ENCODE measurements at places on chromosomes 3 and 15.

- DNase-seq, result peak; percentile 8
These were observed 131.4 kb downstream of the THRB start for GRCh38 chr3:24363242-24363641.

DNA sequence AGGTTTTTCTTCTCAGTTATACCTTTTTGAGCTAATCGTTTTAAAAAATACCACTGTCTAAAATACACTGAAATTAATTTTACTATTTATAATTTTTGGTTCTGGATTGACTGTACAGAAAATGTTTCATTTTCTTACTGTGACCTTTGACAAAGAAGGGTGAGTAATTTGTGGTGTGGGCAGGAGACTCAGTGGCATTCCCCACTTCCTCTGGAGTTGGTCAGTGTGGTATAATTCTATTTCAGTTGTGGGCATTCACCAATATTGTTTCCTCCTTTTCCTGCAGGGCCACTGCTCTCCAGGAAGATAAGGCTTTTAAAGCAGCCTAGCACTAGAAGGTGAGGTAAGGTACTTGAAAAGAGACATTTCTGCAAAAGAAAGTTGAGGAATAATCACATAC is 6.5 kb downstream of the DAG1 start:
- peak; percentile 90 for DNase-seq

- DNase-seq, result peak; percentile 49
These were observed 269.1 kb downstream of the RAP2B start for GRCh38 chr3:153431076-153431475.

DNA sequence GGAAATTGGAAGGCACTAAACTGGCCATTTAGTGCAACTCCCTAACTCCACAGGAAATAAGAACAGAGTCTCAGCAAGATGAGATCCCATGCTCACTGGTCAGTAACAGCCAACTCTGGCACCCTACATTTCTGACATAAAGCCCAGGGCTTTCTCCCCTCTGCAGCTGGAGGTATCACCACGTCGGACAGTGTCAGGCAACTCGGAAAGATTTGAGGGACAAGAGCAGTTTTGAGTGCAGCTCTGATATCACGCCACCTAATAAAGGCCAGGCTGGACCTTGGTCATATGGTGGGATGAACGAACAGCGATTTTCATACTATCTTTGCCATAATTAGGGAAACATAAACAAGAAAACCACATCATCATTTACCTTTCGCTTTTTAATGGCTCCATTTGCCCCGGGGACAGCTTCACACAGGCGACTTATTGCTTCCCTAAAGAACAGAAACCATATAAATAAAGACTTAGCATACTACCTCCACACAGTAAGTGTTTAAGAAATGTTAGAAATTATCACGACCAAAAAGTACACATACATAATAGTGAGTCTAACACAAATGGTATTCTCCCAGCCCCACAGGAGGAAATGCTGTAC is 12.5 kb downstream of the EID1 start:
- no peak for DNase-seq

- DNase-seq, result peak; percentile 74
These were observed 27.8 kb downstream of the KLHL6 start for GRCh38 chr3:183527428-183528379.

- DNase-seq, result no peak
These were observed 170.9 kb downstream of the UNC13C start for GRCh38 chr15:54149115-54149531.

DNA sequence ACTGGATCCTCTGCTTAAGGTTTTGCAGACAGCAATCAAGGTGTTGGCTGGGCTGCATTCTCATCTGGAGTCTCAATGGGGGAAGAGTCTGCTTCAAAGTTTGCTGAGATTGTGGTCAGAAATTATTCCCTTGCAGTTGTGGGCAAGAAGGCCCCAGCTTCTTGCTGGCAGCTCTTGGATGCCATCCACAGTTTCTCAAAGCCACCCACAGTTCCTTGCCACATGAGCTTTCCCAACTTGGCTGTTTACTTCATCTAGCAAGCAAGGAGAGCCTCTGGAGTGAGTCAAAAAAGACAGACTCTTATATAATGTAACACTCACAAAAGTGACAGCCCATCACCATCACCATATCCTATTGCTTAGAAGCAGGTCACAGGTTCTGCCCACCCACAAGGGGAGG is 62.1 kb upstream of the ABHD2 start:
- peak; percentile 23 for DNase-seq

- DNase-seq, result no peak
These were observed 25.9 kb upstream of the TNFSF10 start for GRCh38 chr3:172549144-172549543.

- peak; percentile 44 for DNase-seq
These were observed 427.5 kb downstream of the VGLL3 start for GRCh38 chr3:86563400-86563970.

GRCh38 chr15:42846647-42847046 is 73.9 kb downstream of the TTBK2 start:
- no peak for DNase-seq

DNA sequence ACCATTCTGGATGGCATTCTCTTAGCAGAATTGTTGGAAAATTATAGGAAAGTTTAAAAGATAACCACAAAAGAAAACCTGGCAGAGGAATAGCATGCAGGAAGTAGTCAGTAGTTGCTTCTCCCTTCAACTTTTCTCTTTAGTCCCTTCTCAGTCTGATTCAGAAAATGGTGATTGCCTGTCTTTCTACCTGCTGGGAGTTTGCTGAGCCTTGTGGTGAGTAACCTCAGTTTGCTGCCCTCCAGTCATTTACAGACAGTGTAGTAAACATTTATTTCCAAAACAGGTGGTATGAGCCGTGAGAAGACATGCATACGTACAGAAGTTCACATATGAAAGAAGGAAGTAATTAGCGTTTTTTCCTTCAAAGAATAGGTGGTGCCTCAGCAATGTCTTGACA is 224.7 kb upstream of the POU1F1 start:
- no peak for DNase-seq

DNA sequence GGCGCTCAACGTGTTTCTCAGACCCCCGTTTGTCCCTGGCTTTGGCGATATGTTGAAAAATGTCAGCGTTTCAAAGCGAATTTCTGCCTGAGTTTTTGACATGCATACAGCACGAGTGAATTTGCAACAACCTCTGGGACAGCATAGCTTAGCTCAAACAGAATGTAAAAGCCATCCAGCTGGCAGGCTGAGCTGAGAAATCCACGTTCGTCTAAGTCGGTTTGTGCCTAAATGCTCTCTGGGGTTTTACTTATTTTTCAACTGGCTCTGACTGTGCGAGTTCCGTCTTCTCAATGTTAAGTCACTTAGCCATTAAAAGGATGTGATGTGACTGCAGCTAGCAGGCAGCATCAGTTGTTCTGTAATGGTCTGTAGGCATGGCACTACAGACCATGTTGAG is 243.5 kb upstream of the SLCO3A1 start:
- DNase-seq, result no peak

DNA sequence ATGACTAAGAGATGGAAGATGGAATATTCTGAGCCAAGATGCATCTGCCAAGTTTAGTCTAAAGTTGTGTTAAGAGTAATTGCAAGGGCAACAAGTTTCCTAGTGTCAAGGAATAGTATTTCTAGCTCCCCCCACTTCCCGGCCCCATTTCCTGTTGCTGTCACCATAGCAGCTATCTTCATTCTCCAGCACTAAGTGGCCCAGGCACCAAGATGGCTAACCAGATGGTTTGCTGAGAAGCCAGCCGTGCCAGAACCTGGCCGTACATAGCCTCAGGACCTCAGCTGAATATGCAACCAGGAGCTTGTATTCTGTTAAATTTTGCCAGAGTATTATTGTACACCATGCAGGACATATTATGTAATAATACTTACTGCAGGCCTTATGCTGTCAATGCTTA is 108.8 kb upstream of the UMPS start:
- DNase-seq, result no peak

DNA sequence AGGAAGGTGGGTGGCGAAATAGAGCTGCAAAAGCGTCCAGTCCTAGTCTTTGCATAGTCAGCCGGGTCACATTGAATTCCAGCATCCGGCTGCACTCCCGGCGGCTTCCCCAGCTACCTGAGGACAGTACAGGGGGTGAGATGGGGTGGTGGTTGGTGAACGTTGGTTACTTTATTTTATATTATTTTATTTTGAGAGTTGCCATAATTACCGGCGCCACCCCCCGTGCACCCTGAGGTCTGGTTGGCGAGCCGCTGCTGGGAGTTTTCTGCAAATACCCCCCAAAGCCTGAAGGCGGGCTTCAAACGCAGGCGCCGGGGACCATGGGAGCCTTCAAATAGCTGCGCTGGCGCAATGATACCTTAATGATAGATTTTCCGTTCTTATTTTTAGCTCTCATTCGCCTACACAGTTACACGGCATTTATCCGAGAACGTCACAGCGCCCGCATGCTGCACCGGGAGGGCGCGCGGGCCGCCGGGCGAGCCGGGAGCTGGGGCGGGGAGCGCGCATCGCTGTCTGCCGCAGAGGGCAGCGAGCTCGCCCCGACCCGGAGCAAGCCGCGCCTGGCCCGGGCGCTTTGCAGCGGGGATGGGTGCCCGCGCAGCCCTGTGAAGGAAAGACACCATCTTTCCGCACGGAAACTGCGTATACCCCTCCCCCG is 756 bp upstream of the RASGRF1 start:
- DNase-seq, result no peak

DNA sequence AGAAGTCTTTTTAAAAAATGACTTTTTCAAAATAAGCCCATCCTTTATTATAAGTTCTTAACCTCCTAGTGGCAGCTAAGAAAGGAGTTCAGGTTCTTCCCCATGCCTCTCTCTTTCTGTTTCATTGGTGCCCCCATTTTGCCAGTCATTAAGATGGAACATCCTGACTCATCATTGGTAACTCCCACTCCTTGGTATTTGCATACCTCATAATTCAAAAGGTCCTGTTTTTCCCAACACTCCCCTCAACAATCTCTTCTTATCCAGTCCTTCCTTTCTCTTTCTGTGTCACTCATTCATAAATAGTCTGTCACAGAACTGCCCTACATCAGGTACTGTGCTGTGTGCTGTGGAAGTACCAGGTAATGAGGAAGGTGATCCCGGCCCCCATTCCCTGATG is 394.0 kb downstream of the FOXP1 start:
- DNase-seq, result peak; percentile 78

GRCh38 chr15:90885432-90886290 is 1.4 kb downstream of the FES start:
- peak; percentile 88 for DNase-seq

DNA sequence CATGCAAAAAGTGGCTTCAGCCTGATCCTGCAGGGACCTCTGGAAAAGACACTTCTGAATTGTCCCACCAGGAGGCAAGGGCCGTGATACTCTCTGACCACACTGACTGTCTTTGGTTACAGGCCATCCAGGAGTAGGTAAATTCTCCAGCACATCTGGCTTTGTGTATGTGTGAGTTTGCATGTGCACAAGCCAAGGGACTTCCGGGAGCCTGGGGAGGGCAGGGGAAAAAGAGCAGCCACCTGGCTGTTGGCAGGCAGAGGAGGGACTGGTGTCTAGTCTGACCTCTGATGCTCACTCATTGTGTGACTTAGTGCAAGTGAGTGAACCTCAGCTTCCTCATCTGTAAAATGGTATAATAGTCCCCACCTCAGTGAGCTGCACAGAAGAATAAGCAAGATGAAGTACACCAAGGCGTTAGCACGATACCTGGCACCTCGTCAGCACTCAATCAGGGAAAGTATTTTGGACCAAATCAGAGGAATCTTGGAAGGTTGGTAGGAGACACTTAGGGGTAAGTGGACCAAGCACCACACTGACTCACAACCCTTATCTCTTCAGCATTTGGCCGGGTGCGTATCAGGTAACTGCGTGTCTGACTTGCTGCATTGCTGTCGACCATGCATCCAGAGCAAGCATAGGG is 19.1 kb downstream of the KLHL6 start:
- no peak for DNase-seq

DNA sequence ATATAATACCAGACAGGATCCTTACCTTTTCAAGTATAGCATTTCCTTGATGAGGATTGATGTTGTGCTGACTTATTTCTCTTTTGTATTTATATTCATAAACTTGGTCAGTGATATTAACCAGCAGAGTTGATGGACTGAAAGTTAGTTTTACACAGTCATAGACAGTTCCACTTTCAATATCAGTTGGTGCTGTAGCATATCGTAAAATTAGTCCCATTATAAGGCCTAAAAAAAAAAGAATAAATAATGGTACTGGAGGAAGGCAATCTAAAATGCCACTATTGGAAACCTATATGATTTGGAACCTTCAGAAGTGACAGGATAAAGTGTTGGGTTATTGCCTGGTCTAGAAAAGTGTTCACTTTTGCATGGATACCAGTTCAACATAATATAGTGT is 16.3 kb downstream of the SLC9A9 start:
- peak; percentile 48 for DNase-seq

DNA sequence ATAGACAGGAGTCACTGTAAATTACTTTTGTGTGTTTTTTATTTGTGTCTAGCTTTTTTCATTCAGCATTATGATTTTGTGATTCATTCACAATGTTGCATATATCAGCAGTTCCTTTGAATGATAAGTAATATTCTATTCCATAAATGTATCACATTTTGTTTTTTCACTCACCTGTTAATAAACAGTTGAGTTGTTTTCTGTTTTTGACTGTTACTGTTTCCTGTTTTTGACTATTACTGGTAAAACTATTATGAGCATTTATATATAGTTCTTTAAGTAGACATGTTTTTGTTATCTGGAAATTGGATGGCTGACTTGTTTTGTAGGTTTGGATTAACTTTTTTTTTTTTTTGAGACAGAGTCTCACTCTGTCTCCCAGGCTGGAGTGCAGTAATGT is 138.4 kb downstream of the RSRC1 start:
- DNase-seq, result no peak

DNA sequence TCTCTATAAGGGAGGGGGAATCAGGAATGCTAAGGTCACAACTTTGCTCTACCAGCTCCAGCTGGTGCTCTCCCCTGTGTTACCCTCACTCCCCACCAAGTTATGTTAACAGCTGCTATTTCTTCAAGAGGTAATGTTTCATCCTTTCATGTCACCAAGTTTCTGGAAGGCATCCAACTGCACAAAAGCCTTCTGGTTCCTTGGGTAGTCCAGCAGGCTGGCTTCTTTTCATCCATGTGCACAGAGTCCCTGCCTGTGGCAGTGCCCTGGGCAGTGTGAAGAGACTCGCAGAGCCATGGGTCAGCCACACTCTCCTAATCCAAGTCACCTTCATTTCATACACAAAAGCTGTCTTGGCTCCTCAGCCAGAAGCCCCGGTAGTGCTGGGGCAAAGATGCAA is 737.5 kb upstream of the LMCD1 start:
- no peak for DNase-seq

DNA sequence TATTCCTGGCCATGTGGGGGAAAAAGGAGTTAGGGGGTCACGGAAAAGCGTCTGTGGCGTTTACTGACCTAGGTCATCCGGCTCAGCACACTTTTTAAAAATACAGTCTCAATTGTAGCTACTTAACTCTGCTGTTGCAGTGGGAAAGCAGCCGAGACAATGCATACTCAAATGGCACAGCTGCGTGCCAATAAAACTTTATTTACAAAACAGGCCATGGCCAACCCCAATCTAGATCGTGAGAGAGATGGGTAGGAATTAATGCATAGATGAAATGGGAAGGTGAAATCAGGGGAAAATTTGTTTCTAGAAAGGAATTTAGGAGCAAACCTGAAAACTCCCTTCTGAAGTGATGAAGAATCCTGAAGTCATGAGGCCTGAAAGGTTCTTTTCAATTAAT is 22.0 kb upstream of the FRMD4B start:
- no peak for DNase-seq

- peak; percentile 42 for DNase-seq
These were observed 12.9 kb downstream of the SEC11A start for GRCh38 chr15:84702961-84703482.
